Spleen (tissue), 13 donors: ENCODE measurements at places on chromosomes 5 and 9.

DNA sequence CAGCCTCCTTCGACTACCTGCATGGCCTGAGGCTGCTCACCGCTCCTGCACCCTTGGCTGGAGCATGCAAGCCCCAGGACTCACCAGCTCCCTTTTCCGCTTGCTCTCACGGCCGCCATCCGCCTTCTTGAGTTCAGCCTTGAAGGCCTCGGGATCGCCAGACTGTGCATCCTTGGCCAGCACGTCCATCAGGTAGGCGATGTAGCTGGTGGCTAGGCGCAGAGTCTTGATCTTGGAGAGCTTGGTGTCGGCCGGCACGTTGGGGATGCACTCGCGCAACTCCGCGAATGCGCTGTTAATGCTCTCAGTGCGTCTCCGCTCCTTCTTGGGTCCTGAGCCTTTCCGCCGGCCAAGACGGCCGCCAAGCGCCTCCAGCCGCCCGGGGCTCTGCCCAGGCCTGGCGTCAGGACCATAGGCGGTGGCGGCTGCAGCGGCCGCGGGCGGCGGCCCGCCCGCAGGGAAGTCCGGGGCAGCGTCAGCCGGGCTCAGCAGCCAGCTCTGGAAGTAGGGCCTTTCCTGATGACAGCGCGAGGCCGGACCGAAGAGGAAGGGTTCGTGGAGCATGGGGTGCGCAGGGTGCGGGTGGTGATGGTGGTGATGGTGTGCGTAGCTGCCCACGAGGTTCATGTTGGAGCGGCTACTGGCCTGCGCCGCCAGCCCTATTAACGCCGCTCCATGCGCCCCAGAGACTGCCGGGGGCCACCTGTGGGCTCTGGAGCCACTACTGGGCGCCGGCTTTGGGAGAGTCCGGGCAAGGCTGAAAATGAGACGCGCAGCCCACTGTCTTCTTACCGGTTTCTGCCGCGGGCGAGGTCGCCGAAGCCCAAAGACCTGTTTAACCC is 424 bp downstream of the HAND1 start:
- no peak for DNase-seq

DNA sequence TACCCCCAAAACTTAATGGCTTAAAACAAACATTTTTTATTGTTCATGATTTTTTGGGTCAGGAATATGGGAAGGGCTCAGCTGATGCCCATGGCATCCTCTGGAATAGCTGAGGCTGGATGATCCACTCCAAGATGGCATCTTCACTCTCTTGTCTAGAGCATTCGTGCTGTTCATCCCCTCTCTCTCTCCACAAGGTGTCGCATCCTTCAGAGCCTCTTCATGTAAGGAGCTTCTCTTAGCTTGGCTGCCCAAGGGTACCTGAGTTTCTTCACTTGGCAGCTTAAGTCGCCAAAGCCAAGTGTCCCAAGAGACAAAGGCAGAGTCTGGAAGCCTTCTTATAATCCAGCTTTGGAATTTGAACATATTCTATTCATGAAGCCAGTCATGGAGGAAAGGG is 294.7 kb downstream of the CHSY3 start:
- no peak for DNase-seq

- no peak for DNase-seq
These were observed 94.5 kb downstream of the PLPP1 start for GRCh38 chr5:55440188-55440646.

GRCh38 chr5:178668579-178668978 is 41.7 kb upstream of the CLK4 start:
- no peak for DNase-seq

DNA sequence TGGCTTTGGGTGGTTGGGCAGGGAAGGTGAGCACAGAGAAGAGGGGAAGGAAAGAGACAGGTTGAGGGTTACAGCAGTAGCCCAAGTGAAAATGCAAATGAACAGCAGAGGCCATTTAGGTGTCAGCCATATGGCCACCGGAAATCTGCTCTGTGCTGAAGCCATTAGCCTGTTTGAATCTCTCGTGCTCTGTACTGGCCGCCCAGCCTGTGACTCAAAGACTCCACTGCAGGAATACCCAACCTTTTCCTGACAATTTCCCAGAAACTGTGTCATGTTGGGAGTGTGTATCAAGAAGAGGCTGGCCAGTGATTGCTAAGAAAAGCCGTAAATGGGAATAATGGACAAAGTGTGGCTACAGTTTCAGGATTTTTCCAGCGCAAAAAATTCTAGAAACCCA is 35.9 kb upstream of the RAI14 start:
- DNase-seq = no peak

GRCh38 chr5:107485184-107485583 is 185.6 kb downstream of the EFNA5 start:
- DNase-seq = no peak

DNA sequence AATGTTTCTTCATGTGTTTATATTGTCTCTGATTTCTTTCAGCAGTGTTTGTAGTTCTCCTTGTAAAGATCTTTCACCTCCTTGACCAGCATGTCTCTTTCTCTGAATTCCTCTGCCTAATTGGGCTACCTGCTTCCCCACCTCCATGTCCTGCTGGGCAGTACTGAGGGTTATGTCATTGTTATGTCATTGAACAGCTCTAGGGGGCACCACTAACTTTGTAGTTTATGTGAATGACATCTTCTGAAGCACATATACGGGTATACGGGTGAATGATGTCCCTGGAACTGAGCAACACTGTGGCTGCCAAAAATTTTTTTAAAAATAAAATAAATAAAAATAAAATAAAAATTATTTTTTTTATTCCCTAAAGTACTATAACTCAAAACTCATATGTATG is 16.9 kb upstream of the SNCAIP start:
- no peak for DNase-seq

- DNase-seq = peak; percentile 89
These were observed 4.0 kb upstream of the TRAF2 start for GRCh38 chr9:136882109-136882946.

DNA sequence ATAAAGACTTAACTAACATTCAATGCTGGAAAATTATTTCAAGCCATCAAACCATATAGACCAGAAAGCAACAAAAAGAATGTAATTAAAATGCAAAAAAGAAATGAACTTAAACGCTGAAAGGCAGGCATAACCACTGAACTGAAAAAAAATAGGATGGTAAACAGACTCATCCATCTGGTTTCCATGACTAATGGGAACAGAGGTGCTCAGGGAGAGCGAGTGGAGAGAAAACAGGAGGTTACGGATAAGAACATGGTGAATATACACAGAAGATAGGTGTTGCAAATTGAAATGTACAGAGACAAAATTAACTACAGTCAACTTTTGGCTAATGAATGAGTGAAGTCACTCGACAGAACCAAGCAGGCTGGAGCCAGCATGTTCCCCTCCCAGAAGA is 43.5 kb upstream of the RNF38 start:
- DNase-seq = no peak

DNA sequence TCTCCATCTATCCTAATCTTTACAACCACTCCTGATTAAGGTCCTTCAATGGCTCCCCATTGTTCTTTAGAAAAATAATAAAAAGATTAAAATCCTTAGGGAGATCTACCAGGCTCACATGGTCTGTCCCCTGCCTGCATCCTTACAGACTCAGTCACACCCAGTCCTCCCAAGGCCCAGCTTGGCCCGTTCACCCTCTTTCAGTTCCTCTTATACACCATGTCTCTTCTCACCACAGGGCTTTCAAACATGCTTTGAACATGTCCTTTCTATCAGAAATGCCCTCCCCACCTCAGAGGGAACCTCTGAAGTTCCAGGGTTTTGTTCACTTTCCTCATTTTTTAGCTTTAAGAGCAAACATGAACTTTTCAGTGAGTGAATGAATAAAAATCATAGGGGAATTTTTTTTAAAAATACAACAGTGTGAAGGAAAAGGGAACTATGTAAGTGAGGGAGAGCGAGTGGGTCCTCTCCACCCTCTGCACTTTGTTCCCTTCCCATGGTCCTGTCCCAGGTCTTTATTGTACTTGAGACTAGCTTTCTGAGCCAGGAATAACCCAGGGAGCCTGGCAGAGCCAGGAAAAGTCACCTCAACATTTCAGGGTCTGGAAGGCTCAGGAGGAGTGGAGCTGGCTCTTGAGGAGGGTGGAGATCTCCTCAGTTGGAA is 55.3 kb downstream of the TRPC7 start:
- no peak for DNase-seq

- no peak for DNase-seq
These were observed 113.8 kb downstream of the ANKRD18B start for GRCh38 chr9:33637881-33638280.
